ENCODE measurements at places on chromosomes 2 and 18.

DNA sequence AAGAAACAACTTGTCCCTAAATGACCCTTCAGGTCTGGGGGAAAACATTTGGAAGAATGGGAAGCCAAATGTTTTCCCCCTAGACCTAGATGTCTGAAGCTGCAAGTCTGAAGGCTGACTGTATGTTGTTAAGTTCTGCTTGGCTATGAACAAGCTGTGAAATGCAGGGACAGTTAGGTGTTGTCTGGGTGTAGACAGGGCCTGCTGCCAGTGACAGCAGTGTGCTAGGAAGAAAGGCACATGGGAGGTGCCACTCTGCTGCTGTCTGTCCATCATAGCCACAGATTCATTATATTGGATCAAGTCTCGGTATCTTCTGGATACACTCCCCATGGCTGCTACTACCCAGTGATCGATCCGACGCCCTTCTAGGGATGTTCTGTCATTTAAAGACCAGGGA is 265.9 kb upstream of the PXDN start:
- no peak for DNase-seq

GRCh38 chr2:175111200-175111657 is 56.8 kb downstream of the ATF2 start:
- DNase-seq = peak; percentile 17

GRCh38 chr2:227772197-227772661 is 26.5 kb downstream of the SCYGR8 start:
- DNase-seq = no peak

DNA sequence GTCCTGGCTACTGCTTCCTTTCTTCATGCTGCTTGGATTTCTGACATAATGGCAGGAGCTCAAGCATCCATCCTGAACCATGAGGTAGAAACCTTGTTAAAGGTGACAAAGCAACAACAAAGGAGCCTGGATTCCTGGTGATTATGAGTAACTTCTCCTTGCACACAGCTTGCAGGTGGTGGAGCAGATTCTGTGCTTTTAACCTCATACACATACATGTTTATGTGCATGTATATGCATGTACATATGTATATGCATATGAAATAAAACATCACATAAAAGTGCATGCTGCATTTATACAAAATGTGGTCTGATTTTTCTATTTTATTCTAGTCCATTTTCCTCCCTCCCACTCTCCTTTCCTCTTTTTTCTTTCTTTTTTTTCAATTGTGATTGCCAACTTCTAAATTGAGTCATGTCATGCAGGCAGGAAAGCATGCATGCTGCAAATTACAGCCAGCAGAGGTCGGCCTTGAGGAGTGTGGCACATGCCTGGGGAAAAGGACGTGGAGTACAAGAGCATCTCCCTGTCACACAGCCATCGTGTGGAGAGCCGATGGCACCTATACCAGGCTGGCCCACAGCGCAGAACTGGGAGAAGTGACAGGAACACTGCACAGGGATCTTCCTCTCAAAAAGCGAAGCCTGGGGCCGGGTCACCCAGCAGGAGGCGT is 17.9 kb downstream of the LCT start:
- no peak for DNase-seq

DNA sequence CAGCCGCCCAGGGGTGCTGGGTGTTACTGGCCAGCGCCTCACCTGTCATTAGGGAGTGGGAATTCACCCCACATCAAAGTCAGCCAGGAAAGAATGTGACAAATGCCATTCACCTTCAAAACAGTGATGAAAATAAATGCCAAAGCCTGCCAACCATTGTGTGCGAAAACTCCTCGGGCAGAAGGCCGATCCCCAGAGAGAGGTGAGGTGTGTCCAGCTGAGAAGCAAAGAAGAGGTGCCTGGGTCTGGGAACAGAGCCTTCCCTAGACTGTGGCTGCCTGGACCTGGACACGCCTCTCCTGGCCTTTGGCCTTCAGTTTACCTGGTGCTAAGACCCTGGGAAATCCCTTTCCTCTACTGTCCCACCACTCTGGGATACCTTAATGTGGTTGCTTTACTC is 142.7 kb downstream of the CYP26B1 start:
- no peak for DNase-seq

DNA sequence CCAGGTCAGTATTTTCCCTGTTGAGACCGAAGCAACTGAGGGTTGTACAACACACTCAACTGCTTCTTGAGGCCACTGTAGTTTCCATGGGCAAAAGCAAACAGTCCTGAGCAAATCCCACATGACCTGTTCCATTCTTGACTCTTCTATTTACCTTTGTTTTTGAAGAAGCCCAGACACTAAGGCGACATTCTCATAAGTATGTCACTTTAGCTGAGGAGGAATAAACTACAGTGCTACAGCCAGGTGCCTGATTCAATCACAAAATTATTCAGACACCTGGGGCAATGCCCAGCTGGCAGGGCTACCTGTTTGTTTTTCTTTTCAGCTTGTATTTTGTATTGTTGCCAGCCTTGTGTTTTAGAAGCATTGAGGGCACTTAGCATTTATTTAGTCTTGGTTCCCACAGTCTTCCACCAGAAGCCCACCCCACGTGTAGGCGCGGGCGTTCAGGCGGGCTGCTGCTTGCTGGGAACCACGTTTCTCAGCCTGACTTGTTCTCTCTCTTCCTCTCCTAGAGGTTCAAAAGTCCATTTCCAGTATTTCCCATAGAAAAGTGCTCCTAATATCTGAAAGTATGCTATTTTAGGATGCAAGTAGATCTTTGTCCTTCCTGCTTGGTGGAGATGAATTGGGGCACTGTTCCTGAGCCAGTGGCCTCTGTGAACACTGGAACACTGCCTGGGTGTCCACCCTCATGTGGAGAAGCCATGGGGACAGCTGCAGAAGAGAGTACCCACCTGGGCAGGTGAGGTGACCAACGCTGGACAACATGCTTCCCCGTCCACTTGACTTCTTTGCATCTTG is 99.0 kb upstream of the COPS8 start:
- DNase-seq = no peak

DNA sequence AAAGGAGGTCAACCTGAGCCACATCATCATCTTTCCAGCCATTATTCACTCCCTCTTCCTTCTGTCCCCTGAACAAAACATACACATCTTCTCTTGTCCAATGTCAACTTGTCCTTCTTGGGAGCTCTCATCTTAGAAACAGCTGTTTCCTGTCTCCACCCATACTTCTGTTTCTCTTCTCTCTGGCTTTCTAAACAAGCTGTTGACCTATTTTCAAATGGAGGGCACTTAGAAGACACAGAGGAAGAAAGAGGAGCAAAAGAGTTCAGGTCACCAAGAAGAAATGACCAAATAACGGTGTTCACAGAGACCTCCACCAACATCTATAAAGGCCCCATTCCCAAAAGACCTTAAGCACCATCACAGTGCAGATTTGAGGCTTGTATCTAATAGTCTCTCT is 355.9 kb upstream of the HNRNPA3 start:
- DNase-seq = no peak

DNA sequence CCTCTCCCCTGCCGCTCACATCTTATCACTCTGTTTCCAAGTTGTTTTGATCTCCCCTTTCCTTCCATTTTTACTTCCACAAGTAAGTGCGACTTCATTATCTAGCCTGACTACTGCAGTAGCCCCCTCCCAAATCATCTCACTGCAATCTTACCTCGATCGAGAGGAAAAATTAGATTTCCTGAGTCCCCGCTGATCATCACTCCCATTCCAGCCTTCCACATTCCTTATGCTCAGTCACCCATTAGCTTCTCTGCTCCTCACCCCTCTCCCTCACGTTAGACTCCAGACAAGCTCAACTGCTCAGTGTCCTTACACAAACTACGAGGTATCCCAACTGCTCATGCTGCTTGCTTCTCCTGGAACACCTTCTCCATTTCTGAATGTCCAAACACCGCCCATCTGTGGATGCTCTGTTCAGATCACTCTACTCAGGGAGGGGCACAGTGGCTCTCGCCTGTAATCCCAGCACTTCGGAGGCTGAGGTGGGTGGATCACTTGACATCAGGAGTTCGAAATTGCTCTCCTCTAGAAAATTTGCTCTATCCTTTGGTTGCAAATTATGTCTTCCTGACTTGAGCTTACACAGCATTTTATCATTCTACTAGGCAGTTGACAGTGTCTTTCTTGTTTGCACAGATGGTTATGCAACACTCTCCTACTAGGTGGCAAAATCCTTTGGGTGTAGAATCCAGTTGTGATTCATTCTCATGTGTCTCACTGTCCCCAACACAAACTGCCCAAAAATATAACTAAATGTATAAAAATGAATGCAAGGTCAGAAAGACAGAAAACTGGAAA is 96.5 kb downstream of the INO80D start:
- no peak for DNase-seq

GRCh38 chr18:46343931-46344372 is 239.8 kb downstream of the HAUS1 start:
- DNase-seq = no peak

DNA sequence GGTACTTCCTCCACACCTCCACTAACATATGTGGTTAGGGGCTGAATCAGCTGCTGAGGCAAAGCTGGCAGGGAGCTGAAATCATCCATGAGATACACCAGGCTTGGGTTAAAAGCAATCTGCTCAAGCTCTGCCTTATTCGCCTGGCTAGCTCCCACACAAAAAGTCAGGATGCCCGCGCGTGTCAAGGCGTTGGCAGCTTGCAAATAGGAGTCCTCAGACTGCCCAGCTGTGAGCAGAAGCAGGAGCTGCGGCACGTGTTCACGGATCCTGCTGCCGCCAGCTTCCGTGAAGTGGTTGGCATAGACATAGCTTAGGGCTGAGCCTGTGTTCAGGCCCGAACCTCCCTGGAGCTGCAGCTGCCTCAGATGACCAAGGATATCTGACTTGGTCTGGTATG is 35.3 kb downstream of the COL6A3 start:
- DNase-seq = no peak

GRCh38 chr2:211259831-211260476 is 703.6 kb downstream of the CPS1 start:
- DNase-seq = no peak

GRCh38 chr18:37525262-37525585 is 40.4 kb downstream of the CELF4 start:
- DNase-seq = no peak

GRCh38 chr18:3401669-3402620 is 48.0 kb upstream of the TGIF1 start:
- DNase-seq = no peak

GRCh38 chr2:127348426-127349000 is 39.3 kb downstream of the MAP3K2 start:
- DNase-seq = no peak

- no peak for DNase-seq
Measured at GRCh38 chr2:174697255-174697654, 67.0 kb downstream of the CHRNA1 start.

GRCh38 chr2:234841321-234842015 is 110.3 kb upstream of the SH3BP4 start:
- DNase-seq = no peak

DNA sequence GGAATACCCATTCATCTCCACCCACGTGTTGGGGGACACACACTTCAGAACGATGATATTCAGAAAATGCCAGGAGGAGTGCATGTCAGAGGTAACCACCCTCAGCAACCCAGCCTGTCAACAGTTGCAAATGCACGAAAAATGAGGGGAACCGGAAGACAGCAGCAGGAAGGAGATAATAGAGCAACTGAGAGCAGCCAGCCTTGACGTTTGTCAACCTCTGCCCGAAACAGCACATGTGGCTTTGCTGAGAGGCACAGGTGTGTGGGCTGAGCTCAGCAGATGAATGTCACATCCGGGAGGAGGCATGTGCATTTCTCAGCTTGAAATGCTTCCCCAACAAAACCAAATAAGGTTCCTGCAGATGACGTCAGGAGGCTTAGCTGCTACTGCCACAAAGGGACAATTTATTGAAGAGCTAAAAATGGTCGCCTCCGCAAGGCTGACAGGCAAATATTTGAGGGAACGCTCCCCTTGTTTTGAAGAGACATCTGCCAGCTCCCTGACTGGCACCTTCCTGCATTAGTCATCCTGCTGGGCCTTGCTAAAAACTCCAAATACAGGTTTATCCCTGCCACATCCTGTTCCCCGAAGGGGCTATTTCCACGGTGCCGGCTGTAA is 419.0 kb downstream of the NBAS start:
- peak; percentile 16 for DNase-seq

DNA sequence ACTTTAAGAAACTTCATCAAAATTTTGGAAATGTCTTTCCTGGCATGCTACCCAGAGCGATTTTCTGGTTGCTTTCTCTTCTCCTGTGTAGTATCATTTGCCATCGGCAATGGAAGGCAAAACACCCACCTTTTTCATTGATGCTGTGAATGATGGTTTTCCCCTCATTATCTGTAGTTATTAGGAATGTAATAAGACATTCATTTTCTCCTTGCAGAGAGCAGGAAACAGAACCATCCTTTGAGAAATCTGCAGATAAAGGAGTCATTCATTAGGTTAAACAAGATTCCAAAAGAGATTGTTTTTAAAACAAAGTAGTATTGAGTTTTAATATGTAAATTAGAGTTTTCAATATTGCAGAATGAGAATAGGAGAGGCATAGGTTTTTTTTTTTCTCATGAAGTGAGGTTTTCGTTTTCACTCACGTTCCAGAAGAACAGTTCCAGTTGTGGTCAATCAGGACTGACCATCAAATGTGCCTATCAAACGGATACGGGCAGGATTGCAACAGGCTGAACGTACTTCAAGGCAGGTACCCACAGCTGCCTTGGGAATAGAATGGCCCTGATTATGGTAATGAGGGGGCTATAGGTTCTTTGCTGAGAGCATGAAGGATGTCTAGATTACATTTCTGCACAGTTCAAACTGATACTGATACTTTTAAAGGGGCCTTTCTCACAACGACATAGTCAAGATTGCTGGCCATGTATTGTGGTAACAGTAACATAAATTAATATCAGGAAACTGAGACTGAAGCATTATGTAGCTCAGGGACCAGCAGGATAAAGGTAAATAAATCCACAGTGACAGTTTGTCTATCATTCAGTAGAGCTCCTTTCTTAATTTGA is 49.8 kb upstream of the PLA2R1 start:
- DNase-seq = no peak

DNA sequence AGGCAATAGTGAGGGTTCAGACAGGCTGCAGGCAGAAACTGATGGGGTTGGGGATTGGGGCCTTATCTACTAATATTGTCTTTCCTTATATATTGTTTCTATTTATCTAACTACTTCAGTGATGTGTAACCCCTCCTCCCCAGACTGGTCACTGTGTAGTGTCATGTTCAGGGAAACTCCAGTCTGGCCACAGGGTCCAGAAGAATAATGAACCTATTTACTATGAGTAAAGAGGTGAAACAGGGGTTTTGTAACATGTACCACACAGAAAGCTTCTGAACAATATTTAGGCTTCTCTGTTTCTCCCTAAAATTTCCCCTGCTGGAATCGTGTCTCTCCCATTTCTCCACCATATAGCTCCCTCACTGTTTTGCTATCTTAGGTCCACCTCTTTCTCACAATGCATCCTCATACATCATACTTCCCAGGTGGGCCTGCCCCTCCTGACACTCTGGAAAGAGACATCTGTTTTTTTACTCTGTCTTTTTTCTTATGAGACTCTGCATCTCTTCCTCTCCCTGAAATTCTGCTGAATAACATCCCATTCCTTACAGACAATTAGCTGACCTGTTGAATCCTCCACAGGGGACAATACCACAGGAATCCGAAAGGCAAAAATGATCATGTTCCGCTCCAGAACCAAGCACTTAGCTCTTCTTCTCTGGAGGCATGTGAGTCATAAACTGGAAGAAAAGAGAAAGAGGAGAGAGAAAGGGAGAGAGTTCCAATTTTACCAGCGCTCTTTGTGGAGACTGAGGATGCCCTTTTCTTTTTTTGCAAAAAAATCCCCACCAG is 154.8 kb downstream of the ZEB2 start:
- DNase-seq = no peak
